ENCODE measurements at places on chromosomes 5 and 9.

DNA sequence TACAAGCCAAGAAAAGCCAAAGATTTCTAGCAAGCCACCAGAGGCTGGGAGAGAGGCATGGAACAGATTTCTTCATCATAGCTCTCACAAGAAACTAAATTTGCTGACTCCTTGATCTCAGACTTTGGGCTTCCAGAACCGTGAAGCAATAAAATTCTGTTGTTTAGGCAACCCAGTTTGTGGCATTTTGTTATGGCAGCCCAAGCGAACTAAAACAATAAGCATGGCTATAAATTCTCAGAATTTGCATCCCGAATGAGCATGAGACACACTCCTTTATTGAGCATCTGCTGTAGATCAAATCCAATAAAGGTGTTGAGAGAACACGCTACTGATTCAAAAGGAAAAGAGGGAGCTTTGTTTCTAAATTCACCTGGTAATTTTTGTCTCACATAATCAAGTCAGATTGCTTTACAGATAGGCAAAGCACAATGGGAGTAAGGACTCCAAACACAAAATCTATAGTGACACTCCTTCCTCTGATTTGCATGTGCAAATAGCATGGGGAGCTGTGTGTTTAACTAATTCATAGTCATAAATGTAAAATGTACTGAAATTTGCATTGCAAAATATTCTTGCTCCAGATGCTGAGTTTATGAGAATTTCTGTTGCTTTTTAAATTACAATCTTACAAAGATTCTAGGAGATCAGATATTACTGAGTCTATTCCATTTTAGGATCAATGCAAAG lies 308.7 kb downstream of the MED10 start:
- no peak for DNase-seq

DNA sequence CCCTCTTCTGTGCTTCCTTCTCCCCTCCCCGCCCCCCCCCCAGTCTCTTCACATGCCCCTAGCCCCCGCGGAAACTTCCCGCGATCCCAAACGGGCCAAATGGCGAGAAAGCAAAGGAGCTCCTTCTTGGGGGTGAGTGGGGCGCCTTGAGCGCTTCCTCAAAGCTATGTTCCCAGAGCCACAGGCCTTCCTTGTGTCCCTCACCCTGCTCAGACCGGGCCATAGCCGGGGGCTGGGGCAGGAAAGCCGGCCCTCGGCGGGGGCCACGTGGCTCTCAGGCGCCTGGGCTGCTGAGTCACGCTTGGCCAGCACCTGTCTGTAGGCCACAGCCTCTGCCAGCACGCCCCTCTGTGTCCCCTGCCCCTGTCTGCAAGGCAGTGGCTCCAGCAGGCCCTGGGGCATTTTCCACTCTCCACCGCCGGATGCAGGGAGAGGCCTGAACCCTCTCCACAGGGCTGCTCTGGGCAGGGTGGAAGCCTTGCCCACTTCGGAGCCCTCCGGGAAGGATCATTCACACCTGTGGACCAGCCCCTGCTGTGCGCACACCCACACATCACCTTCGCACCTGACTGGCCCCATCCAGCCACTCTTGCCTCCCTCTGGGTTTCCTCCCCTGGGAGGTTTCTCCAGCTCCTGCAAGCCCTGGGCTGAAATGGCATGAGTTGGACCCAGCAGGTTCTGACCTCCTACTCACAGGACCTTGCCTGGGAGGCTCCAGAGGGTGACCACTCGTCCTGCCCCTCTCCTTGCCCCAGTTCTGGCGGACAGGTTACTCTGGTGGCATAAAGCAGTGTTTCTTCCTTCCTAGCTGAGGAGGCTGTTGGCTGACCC lies 1.2 kb upstream of the SQSTM1 start:
- DNase-seq: no peak

DNA sequence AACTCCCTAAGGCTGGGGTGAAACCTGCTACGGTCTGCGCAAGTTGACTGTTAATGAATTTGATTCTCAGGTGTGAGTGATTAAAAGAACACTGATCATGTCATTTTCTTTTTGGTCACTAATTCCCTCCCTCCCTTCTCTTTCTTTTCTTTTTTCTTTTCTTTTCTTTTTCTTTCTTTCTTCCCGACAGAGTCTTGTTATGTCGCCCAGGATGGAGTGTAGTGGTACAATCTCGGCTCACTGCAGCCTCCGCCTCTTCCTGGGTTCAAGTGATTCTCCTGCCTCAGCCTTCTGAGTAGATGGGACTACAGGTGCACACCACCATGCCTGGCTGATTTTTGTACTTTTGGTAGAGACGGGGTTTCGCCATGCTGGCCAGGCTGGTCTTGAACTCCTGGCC lies 2.6 kb downstream of the ANXA1 start:
- no peak for DNase-seq

DNA sequence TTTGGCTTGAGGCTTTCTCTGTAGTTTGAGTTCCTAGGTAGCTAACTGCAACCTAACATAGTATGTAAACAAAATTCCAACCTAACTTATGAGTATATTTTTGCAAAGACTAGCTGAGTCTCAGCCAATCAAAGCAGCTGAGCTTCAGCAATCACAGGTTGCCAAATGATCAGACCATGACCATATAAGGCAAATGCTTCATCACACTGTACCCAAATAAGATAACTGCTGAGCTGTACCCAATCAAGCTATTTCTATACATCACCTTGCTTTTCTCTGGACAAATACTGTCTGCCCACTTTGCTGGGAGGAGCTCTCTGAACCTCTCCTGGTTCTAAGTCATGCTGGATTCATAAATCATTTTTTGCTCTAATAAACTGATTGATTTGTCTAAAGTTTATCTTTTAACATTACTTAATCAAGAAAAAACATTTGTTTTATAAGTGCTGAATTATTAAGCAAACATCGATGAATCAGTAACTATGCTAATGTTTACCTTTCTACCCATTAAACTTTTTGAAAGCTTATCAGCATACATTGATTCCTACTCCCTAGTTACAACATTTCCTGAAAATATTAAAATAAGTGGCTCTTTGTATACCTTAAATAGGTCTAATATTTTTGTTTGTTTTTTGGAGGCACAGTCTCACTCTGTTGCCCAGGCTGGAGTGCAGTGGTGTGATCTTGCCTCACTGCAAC lies 129.7 kb upstream of the PCA3 start:
- DNase-seq: no peak

DNA sequence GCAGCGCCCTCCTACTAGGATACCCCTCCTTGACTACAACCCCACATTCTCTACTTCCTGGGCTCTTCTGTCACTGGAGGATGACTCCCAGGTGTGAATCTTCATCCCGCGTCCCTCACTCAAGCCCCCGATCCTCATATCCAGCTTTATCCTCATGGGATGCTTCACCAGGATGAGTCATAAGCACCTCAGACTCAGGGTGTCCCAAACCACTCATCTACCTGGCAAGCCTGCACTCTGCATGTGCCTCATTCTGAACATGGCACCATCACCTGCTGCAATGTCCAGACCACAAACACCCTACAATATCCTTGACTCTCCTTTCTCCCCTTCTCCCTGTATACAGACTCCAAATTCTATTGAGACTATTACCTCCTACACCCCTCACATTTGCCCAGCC lies 1.5 kb upstream of the TGFBI start:
- no peak for DNase-seq

DNA sequence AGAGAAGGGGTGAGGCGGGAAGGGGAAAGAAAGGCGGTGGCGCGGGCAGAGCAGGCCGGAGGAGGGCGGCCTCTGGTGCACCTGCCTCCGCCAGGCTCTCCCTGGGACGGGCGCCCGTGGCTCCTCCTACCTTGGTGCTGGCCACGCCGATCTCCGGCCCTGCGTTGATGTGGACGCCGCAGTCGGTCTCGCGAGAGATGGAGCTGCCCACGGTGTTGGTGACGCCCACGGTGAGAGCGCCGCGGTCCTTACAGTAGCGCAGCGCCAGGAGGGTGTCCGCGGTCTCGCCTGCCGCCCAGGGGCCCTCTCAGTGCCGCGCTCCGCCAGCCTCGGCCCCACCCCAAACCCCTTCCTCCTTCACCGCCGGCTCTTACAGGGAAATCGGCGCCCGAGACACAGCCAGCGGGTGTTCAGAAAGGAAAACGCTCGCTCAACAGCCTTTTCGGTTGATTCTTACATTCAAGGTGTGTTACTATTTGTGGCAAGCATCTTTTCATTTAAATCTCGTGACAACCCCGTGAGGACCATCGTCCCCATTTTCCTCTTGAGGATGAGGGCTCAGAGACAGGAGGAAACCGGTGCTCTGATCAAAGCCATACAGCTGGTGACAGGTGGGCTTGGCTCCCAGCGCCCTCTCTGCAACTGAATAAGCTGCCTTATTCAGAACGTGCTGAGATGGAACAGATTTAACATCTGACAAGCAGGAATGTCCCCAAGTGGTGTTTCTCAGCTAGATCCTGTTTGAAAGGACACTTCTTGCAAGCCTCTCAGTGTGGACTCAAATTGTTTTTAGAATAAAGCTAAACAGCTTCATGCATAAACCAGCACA lies 22.0 kb upstream of the MAPK9 start:
- no peak for DNase-seq

GRCh38 chr5:124708086-124708485 lies 38.4 kb downstream of the ZNF608 start:
- DNase-seq: no peak

DNA sequence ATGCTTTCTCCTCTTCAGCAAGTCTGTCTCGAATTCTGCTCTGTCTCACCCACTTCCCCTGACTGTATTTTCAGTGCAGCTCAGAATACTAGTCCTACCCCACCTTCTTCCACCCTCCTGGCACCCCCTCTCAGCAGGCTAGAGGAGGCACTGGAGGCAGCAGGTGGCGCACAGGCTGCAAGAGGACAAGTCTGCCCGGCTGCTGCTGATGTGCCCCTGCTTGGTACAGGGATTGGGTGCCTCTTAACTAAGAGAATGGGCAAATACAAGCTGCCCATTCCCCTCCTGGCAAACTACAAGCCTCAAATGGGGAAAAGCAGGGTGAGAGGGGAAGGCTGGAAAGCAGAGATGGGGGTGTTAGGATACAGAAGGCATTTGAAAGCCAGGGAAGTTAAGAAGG lies 5.1 kb downstream of the TLN1 start:
- no peak for DNase-seq

- DNase-seq: no peak
These were observed 23.8 kb upstream of the SH3RF2 start for GRCh38 chr5:145912594-145912993.

DNA sequence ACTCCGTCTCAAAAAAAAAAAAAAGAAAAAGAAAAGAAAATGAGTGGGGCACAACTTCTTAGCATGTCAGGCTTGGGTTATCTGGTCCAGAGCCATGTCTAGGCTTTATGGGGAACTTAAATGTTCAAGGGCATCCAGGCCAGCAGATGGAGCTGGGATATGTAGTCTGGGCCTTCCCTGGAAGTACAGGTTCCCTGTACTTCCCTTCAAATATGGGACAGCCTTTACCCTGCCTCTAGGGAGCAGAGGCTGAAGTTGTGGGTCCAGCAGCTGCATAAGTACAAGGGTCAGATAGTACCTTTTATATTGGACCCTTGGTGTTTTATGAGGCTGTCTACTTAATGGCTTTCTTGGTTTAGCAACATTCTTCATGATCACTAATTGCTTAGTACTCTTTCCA lies 42.1 kb downstream of the FAF2 start:
- DNase-seq: no peak

DNA sequence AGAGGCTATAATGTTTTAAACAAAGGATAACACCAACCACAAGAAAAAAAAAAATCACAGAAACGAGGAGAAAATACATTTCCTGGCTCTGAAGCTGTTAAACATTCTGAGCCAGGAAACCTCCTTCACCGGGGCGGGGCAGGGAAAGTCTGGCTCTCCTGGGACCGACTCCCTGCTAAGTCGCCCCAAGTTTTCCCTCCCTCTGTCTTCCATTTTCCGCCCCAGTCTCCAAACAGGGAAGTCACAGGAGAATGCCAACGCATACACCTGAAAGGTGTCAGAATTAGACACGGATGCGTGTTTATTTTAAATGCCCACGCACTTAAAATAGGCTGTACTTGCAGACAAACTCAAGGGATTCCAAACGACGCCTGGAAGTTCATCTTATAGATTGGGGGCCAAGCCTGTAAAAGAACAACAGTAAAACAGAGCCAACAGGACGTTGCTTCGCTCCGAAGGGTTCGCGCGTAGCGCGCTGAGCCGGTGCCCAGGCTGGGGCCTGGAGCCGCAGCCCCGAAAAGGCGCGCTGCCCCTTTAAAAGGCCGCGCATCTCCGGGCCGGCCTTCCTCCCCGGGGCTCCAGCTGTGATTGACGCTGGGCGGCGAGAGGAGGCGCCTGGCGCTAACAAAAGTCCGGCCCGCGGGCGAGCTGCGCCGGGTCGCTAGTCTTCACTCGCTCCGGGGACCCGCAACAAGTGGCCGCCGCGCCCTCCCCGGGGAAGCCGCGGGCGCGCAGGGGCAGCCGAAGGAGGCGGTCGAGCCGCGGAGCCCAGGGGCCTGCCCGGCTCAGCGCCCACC lies at the start of gene FBXL7:
Gene FBXL7 (plus strand): TSS at position 653 of the 797 bp plus-strand sequence.
- DNase-seq: no peak

- DNase-seq: no peak
These were observed 251.5 kb upstream of the TNC start for GRCh38 chr9:115369322-115369957.

DNA sequence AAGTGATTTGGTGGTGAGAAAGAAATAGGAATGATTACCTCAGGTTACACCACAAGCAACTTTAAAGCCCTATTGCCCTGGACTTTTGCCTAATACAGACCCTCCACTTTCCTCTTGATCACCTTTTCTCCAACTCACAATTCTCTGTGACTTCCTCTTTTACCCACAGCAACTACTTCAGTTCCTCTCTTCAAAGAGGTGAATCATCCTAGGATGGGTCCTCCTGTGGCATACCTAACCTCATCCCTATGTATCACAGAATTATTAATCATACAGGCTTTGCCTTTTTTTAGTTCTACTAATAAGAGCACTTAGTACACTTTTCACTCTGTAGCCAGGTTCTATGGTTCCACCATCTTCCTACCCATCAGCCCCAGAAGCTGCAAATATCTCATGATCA lies 19.6 kb upstream of the INSL6 start:
- no peak for DNase-seq

Data from activated T-helper 1 cell treated with anti-CD3 and anti-CD28 coated beads, Interleukin-2, amount 50 U/mL, for 16 hours (primary cell).